ENCODE measurements at places on chromosomes 6 and 20.

DNA sequence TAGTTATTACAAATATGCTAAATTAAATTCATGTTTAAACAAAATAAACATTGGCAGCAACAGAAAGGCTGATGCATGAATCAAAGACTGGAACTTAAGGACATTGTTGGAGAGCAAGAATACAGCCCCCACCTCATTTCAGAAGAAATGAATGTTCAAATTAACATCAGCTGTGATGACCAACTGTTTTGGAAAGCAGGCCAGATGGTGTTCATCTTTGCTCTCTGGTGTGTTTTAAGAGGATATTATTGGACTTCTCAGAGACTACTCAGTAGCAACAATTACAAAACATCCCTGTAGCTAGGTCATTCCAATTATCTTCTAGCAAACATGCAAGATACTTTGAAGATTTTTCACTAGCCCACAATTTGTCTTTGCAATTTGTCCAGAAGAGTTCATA, 118.6 kb upstream of the DOK5 start:
- no peak for DNase-seq

DNA sequence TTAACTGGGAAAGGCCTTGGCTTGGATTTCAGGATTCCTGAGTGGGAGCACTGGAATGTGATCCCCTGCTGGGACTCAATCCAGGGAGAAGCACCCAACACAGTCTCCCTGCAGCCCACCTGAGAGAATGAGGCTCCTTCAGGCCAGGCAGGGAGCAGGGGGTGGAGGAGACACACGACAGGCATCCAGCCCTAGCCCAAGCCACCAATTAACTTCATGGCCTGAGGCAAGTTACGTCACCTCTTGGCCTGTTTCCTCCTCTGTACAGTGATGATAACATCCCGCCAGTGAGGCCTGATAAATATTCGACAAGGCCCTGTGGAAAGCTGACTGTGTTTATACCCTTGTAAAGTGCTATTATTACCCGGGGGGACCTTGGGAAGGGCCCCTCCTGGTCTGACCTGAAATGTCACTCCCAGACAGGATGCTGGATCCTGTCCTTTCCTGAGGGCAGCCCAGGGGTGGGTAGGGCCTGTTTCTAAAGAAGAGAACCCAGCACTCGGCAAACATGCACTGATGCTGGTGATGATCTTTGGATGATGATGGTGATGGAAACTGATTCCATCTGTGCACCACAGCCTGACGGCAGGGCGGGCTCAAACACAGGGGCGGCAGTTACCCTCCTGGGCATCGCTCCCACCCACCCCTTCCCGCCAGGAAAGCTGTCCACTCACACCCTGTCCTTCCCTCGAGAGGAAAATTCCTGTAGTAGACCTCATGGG, 12.4 kb downstream of the FRS3 start:
- DNase-seq = no peak

GRCh38 chr6:79742030-79742429, 110.9 kb downstream of the SH3BGRL2 start:
- DNase-seq = no peak

DNA sequence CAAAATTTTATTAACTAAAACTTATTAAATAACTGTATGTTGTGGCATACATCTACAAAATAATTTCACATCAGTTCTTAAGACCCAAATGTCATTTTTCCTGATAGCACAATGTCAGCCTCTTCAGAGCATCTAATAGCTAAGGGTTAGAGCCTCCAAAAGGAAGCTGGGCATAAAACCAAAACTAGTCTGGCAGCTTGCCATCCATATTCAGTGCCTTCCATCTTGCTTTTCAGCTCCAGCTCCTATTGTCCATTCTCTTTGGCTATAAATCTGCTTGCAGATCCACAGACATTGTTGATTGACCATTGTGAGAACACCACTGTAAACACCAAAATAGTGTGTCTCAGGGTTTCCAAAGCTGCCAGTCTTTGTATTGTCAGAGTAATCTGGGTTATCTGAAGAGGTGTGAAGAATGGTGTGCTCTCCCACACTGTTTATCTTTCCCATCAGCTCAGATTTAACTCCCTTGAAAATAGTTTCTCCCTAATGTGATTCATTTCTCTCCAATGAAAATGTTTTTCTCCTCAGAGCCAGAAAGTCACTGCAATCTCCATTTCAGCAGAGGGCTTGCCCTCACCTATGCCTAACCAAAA, 154.8 kb upstream of the KCNQ5 start:
- no peak for DNase-seq

DNA sequence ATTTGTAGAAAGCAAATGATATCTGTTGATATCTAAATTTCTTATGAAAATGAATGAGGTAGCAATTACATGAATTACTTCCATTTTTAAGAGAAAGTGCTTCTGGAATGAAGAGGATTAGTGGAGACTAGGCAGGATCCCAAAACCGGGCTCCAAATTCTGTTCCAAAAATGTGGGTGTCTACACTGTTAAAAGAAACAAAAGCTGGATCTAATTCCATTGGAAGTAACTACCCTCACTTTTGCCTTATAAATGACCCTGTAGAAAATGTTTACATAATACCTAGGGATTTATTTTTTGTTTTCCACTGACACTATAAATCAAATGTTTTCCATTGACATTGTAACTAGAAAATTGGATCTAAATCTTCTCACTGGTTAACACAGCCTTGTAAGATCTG, 454.9 kb upstream of the JARID2 start:
- DNase-seq = no peak

GRCh38 chr6:166389119-166389518, 6.4 kb upstream of the MPC1 start:
- DNase-seq = no peak

DNA sequence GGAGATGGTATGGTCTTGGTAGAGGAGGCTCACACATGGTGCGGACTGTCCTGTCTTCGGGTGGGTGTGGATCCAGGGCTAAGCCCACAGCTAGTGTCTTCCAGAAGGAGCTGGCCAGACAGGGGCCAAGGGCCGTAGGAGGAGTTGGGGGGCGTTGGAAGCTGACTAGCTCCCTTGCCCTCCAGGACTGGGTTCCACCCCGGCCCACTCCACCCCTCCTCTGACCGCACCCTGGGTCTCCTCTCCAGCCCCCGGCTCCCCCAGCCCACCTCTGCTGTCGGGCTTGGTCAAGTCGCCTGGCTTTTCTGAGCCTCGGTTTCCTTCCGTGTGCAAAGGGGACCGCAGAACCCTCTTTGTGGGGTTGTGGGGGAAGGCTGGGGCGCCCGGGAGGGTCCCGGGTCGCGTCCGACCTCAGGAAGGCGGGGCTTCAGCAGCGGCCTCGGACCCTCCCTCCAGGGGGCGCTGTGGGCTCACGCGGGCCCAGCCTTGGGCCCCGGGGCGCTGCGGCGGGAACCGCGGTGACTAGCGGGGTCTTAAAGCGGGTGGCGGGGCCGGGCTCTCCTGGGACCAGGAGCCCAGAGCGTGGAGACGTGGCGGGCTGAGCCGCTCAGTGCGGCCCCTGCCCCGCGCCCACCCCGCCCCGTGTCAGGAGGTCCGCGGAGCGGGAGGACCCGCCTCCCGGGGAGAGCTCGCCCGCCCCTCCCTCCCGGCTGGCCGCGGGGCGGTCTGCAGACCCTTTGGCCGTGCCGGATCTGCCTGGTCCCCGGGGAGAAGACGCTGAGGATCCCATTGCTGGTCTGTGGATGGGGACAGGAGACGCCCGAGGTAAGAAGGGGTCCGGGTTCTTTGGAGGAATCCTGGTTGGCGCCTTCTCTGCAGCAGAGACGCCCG, 5.4 kb downstream of the NPBWR2 start:
- DNase-seq = no peak

GRCh38 chr6:170221052-170221752, 69.7 kb downstream of the DLL1 start:
- no peak for DNase-seq

DNA sequence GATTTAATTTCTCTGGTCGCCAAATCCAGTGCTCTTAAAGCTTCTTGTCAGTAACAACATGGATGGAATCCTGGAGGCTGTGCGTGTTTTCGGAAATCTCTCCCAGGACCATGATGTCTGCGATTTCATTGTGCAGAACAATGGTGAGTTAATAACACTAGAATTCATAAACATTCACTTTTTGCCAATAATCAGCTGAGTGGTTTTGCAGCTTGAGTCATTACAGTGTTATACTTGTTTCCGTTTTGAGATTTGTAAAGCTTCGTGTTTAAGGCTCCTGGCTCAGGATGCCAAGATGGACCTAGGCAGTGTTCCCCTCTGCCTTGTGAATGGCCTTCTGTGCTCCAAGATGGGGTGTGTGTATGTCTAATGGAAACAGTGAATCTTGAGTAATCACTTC, 113.8 kb downstream of the ARMC2 start:
- no peak for DNase-seq

GRCh38 chr6:131027326-131027725, 35.7 kb downstream of the EPB41L2 start:
- no peak for DNase-seq

DNA sequence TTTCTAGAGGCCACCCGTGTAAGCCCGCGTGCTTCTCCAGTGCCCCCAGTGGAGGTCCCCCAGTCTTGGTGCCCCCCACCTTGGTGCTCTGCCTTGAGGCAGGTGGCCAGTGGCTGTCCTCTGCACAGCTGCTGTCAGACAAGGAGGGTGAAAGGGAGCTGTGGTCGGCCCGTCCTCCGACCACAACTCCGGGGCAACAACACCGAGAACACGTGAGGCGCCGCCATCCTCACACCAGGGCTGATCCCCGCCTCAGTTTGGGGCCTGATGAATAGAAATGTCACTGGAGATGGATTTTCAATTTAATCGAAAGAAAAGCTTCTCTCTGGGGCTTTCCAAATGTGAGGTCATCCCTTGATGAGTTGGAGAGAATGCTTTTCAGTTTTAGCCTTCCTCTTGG, 304.6 kb downstream of the CDH4 start:
- no peak for DNase-seq

GRCh38 chr6:169861431-169862042, 110.1 kb downstream of the ERMARD start:
- DNase-seq = no peak

DNA sequence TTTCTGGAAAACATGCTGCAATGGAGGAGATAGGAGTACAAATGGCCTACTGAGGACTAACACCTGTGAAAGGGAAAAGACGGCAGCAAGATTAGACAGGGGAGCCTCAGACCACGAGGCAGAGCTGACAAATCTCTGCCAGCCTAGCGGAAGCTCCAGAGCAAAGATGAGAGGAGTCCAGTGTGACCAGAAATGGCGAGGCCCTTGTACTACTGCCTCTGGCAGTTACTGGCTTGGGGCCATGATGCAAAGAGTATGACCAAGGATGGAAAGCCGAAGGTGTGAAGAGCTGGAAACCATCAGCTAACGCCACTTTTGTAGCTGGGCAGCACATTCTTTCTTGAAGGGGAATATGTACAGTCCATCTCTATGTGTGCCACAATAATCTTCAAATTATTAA, 55.4 kb downstream of the RALGAPA2 start:
- DNase-seq = no peak
